ENCODE measurements at places on chromosomes 16 and 17. TPM values are rescaled to one million over a fixed set of nuclear protein-coding genes. Genes with fewer than 3 reads are reported as not detected.

The TBX4 gene
- 0.07 TPM for polyA plus RNA-seq

The KCTD19 gene
- polyA plus RNA-seq = not detected

The HOXB3 gene
- 0.61 TPM for polyA plus RNA-seq

The TBC1D3C gene
- polyA plus RNA-seq = 0.61 TPM

The STX8 gene
- 43.2 TPM for polyA plus RNA-seq

The ABCA9 gene
- polyA plus RNA-seq = 11.2 TPM

The TLCD2 gene
- 3.3 TPM for polyA plus RNA-seq

The DNASE1 gene
- 10.2 TPM for polyA plus RNA-seq
